ENCODE measurements at places on chromosomes 1 and 21.

- peak; percentile 39 for DNase-seq
Measured at GRCh38 chr21:43866260-43866629, 1.2 kb downstream of the AGPAT3 start.

DNA sequence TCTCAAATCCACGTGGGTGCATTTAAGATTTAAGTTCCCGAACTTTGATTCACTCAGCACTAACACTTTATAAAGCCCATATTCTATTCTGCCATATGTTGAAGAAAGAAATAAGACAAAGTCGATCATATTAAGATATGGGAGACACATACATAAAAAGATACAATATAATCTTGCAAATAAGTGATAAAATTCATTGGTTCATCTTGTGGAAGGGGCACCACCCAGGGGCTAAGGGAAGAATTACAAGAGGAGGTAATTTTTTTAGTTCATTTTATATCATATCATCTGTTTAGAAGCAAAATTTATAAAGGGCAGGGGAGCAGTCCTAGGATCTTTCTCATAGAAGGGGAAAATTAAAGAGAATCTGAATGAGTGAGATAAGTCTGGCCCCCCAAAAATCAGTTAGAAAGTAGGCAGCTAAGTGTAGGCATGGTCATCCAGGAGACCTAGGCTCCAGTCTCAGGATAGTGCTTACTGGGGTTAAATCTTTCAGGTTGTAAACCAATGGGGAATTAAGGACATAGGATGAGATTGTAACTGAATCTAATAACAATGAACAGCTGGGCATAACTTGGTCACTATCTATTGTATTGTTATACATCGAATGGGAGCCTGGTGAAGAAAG, 124.2 kb upstream of the L1TD1 start:
- no peak for DNase-seq

- no peak for DNase-seq
Measured at GRCh38 chr1:48680411-48681035, 96.2 kb downstream of the BEND5 start.

DNA sequence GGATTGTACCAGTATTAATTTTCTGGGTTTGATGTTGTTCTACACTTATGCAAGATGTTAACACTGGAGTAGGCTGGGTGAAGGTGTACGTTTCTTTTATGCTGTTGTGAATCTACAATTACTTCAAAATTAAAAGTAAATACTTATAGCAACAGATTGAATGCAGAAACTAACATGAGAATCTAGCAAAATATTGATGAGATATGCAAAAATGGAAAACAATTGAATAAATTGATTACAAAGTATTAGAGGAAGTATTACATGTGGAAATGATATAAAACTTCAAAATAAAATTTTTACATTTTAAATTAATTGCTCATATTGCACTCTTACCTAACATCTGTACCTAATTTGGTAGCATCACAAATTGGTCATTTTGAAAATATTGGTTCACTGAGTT, 5.7 kb upstream of the SPRR3 start:
- DNase-seq = no peak

- no peak for DNase-seq
Measured at GRCh38 chr1:9101510-9102146, 27.3 kb downstream of the GPR157 start.

DNA sequence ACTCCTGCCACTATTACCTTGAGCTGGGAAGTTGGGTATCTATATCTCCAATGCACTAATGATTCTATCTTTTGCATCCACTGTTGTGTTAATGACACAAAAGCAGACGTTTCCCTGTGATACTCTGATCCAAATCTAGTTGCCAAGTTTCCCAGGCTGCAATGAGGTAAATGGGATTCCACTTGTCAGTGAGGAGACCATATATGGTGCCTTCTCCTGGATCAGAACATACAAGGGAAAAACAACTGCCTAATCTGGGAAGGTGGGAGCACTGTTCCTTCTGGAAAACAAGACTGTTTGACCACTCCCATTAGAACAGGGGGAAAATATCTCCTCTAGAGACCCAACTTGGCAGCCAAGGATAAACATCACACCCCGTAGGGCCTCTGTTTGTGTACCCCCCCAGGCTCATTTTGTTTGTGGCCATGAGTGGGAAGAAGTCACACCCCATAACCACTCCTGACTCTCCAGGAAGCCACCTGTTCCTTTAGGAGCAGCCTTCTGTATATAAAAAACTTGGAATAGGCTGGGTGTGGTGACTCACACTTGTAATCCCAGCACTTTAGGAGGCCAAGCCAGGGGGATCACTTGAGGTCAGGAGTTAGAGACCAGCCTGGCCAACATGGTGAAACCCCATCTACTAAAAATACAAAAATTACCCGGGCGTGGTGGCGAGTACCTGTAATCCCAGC, 28.5 kb upstream of the SLC6A9 start:
- DNase-seq = no peak

GRCh38 chr1:230510496-230510895, 84.4 kb upstream of the PGBD5 start:
- DNase-seq = no peak

GRCh38 chr1:154755858-154756730, 114.0 kb downstream of the KCNN3 start:
- no peak for DNase-seq

Measured in stimulated activated CD4-positive, alpha-beta T cell treated with anti-CD3 and anti-CD28 coated beads, TNF-alpha, amount 100 ng/mL, for 24 hours (primary cell).